ENCODE measurements at places on chromosomes 1 and 21.

GRCh38 chr1:212722270-212722957 lies 22.8 kb upstream of the BATF3 start:
- DNase-seq = no peak

GRCh38 chr1:170377440-170377839 lies 154.5 kb upstream of the GORAB start:
- DNase-seq = no peak

DNA sequence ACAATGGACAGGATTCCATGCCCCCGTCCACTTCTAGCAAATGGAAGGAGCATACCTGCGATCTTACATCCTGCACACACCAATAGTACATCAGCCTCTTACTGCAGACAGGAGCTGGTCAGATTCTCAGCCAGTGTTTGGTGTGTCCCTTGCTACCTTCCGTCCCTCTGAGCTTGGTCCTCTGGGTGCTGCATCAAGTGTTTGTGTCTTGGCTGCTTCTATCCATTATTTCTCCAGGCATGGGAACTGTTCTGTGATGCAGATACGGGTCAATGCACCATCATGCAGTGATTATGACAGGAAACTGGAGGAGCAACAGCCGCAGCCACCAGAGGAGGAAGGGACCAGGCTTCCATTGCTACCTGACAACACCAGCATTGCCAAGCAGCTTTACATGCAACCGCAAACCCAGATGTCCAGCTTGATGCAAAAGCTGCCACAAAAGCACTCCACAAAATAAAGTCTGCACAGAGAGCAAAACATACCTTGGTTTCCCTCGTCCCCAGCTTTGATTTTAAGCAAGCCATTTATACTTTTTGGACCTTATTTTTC lies 21.9 kb upstream of the OVAAL start:
- DNase-seq = no peak

GRCh38 chr1:17195731-17196130 lies 9.2 kb upstream of the PADI1 start:
- DNase-seq = no peak

GRCh38 chr1:210709701-210710100 lies 381.0 kb downstream of the HHAT start:
- no peak for DNase-seq

GRCh38 chr1:7727809-7728471 lies 43.2 kb upstream of the VAMP3 start:
- DNase-seq = no peak

DNA sequence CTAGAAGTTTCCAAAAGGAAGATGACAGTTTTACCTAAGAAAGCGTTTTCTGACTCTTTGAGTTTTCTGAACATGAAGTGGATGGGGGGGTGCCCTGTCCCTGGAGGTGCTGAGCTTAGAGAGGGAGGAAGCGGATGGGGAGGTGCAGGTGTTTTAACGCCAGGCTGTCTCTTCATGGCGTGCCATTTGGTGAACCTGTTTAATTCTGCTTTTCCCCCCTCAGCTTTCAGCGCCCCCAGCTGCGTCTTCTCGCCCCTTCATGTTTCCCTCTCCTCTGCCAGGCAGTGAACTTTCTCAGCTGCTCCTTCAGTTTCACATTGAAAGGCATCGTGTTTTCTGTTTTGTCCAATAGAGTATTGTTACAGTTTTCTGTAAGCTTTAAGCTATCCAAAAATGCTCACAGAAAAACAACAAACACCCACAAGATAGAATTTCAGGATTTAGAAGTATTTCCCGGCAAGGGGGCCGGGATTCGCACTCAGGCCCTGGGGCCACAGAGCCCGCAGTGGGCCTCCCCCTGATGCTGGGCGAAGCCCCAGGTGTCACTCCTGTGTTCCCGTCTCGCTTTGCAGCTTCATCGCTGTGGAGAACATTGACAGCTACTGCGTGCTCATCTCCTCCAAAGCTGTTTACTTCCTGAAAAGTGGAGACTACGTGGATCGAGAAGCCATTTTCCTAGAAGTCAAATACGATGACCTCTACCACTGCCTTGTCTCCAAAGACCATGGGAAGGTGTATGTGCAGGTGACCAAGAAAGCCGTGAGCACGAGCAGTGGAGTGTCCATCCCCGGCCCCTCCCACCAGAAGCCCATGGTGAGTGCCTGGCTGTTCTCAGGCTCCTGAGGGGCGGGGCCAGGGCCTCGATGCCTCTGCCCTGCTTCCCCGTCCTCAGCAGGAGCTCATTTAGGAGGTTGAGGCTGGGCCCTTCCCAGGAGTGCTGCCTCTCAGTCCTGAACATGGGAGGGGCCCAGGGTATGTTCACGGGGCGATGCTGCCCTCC lies 111.4 kb downstream of the DHRS3 start:
- DNase-seq = no peak

GRCh38 chr1:189226779-189227178 lies 1250.9 kb downstream of the BRINP3 start:
- no peak for DNase-seq

GRCh38 chr1:143698016-143698415 lies 273.8 kb downstream of the FAM72C start:
- no peak for DNase-seq

DNA sequence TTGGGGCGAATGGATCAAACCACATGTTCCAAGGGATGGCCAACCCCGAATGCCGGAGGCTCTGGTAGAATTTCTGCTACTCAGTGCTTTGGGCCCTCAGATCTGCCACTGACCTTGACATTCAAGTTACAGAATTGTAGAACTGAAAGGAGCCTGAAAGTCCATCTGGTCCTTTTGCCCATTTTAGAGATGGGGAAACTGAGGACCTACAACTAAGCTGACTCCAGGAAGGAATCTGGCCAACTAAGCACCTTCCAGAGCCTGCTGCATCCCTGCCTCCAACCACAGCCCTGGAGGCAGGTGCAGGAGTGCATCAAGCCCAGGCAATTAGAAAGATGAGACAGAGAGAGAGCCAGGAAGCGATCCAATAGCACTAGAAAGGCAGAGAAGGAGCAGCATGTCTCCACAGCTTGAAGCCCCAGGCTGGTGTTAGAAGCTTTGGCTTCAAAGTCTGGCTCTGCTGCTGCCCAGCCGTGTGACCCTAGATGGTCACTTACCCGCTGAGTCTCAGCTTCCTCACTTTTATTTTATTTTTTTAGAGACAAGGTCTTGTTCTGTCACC lies 1.3 kb upstream of the CTRC start:
- no peak for DNase-seq

DNA sequence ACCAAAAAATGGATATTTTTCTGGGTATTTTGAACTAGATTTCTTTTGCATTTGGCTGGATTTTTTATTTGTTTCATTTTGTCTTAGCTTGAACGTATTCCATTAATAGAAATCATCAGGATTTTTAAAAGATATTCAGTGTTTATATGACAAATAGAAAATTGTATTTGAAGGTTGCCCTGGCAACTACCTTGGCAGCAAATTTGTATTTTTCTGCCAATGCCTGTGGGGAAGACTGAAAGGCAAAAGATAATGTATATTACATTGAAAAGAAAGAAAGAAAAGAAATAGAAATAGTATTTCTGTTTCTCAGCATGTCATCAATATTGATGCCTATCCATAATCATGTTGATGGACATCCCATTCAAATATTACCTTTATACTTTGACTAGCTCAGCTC lies 16.8 kb downstream of the VCAM1 start:
- no peak for DNase-seq

- no peak for DNase-seq
Measured at GRCh38 chr1:25066256-25066655, 136.2 kb upstream of the RUNX3 start.

DNA sequence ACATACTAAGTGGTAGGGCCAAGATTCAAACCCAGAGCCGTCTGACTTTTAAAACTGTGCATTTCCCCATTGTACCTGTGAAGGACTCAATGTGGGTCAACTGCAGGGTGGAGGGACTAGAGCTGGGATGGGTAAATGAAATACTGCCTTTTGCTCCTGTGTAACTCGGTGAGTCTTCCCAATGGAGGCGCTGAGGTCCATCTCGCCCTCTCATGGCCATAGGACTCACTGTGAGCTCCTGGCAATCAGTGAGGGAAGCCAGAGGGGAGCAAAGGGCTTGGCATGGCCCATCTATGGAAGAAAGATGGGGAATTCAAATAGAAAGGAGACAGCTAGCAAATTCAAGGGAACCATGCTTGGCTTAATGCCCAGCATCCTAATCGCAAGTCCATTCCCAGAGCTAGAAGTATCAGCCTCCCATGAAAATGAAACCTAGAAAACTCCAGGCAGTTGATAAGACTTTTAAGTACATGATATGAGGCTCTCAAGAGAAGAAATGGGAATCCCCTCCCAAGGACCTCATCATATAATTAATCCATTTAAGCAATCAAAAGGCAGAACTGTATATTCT lies 25.4 kb upstream of the CGN start:
- DNase-seq = no peak

GRCh38 chr1:208137193-208137592 lies 107.0 kb downstream of the PLXNA2 start:
- peak; percentile 68 for DNase-seq

- no peak for DNase-seq
Measured at GRCh38 chr1:169090308-169090899, 16.1 kb upstream of the ATP1B1 start.

DNA sequence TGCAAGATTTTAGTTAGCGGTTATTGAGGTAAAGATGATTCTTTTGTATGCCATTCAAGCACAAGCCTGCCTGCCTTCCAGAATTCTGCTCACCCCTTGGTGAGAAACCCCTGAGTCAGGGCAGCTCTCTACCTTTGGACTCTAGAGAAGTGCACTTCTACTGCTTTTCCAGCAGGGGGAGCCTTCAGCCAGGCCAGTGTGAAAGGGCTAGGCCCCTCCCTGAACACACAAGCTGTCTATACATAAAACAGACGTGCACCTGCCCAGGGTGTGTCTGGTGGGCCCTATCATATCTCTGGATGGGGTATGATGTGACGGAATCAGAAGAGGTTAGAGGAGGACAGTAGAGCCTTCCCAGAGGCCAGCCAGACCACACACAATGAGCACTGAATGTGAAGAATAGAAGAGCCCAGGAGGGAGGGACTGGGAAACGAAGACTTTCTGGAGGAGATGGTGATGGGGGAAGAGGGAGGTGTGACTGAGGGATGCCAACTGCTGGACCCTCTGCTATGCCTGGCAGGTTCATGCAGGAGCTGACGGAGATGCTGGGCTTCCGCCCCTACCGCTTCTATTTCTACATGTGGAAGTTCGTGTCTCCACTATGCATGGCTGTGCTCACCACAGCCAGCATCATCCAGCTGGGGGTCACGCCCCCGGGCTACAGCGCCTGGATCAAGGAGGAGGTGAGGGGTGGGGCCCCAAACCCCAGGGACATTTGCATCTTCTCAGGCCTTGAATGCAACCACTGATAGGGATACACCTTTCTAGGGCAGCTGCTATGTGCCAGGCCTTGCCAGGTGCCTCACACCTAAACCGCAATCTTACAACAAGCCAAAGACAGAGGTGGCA lies 13.0 kb upstream of the KCNC4 start:
- peak; percentile 58 for DNase-seq

GRCh38 chr1:32291145-32291707 lies 657 bp upstream of the HDAC1 start:
- no peak for DNase-seq

GRCh38 chr1:52204696-52205095 lies 62.8 kb downstream of the ZFYVE9 start:
- no peak for DNase-seq

DNA sequence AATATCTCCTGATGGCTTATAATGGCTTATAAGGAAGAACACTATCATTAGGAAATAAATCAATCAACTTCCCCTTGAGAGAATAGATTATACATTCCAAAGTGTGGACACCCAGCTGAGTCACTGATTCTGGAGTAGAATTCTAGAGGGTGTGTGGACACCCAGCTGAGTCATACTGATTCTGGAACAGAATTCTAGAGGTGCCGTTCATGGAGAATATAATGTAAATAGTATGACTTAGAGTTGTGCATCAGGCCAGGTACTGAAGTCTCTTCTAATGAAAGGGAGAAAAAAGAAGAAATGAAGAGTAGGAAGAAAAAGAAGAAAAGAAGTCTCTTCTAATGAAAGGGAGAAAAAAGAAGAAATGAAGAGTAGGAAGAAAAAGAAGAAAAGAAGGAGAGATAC lies 2.4 kb upstream of the USP33 start:
- DNase-seq = no peak

GRCh38 chr1:47208374-47208850 lies 18.6 kb upstream of the PDZK1IP1 start:
- no peak for DNase-seq

- no peak for DNase-seq
Measured at GRCh38 chr1:86377341-86377740, 18.8 kb downstream of the ODF2L start.

DNA sequence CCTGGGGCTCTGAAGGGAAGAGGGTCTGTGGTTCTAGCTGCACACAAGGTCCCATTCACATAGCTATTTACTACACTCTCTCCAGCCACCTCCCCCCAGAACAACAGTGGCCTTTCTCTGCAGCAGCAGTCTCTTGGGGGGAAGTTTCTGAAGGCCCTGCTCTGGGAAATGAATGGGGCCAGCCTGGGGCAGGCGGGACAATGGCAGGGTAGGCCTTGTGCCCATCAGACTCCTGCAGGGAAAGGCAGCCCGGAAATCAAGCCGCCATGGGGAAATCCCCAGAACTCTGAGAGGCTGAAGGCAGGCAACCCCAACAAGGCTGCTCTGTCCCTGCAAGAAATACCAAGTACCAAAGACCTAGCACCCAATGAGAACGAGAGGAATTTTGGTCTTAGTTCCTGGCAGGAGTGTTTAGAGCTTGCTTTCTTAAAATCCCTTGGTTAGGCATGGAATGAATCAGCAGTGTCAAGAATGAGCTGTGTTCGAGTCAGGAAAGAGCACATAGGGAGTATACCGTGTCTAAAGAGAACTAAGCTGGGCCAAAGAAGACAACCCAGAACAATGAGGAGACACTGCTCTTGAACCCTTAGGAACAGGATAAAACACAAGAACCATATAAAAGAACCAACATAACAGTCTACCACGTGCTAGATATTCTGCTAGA lies 11.3 kb downstream of the ARHGEF11 start:
- DNase-seq = no peak

DNA sequence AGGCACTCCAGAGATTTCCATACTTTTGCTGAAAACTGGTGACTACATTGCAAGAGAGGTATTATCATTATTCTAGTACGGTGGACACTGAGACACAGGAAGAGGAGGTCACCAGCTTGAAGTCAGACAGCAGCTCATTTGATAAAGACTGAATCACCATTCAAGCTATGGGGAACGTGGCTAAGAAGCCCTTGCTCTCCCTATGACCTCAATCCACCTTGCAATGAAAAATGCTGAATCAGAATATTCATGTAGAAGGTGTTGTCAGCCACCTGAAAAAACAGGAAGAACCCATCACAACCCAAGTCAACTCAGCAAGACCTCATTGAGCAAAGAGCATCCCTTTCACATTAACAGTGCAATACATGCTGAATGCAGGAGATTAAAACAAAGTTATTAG lies 59.0 kb upstream of the FGGY start:
- DNase-seq = no peak

GRCh38 chr1:11671544-11672286 lies 7.7 kb downstream of the FBXO6 start:
- no peak for DNase-seq

- DNase-seq = no peak
Measured at GRCh38 chr1:61081144-61081685, 1.1 kb upstream of the NFIA start.

- no peak for DNase-seq
Measured at GRCh38 chr1:23931491-23931880, 18.3 kb upstream of the CNR2 start.

All from NCI-H524 (cell line).